ENCODE measurements at places on chromosomes 16 and 17.

GRCh38 chr17:68963958-68964357 is 8.8 kb upstream of the ABCA8 start:
- no peak for DNase-seq

DNA sequence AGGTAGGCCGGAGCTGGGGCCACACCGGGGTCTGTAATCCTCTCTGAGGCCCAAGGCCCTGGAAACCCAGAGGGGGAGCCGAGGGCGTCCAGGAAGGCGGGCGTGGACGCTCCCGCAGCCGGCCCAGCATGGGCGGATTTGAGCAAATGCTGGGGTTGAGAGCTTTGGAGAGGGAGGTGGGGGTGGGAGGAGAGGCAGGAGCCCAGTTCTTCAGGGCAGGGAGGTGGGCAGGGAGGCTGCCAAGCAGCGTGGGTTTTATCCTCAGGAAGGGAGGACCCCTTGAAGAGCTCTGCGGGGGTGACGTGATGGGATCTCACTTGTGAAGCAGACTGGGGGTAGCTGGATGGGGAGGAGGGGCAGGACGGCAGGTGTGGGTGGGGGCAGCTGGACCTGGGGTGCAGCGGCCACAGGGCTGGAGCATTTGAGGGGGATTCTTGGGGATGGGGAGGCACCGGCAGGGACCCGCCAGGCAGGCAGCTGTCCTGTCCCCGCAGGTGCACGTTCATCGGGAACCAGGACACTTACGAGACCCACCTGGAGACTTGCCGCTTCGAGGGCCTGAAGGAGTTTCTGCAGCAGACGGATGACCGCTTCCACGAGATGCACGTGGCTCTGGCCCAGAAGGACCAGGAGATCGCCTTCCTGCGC is 17.2 kb downstream of the TRAF7 start:
- DNase-seq = no peak

DNA sequence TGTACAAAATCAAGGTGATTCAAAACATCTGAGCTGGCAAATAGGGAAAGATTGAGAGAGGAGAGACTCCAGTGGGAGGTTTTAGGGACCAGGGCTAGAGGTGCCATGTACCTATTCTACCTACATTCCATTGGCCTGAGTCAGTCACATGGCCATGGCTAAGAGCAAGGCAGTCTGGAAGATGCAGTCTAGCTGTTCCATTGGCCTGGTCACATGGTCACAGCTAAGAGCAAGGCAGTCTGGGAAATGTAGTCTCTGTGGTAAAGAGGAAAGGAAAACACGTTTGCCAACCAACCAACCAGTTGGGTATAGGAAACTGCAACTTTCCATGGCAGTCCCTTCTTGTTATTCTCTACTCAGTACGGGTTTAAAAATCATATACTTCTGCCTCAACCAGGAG is 369.1 kb downstream of the XYLT1 start:
- DNase-seq = no peak

- DNase-seq = peak; percentile 53
Observed at GRCh38 chr16:89357055-89357816, 133.1 kb downstream of the ANKRD11 start.

DNA sequence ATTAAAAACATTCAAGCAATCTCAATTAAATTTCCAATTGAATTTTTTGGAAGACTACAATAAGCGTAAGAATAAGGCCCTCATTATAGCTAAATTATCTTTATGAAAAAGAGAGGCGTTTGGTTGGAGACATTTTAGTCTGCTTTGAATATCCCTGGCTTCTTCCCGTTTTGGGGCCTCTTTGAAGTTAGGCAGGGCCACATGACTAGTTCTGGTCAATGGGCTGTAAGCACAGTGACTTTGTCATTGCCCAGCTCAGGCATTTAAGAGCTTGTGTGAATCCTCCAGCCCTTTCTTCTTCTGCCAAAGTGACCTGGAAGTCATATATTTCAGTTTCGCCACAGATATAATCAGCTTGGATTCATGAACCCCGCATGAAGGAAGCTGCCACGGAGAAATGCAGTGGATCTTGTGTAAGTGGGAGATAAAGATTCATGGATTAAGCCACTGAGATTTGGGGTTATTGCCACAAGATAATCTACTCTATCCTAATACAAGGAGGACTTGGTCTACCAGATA is 21.7 kb upstream of the UBTF start:
- no peak for DNase-seq

DNA sequence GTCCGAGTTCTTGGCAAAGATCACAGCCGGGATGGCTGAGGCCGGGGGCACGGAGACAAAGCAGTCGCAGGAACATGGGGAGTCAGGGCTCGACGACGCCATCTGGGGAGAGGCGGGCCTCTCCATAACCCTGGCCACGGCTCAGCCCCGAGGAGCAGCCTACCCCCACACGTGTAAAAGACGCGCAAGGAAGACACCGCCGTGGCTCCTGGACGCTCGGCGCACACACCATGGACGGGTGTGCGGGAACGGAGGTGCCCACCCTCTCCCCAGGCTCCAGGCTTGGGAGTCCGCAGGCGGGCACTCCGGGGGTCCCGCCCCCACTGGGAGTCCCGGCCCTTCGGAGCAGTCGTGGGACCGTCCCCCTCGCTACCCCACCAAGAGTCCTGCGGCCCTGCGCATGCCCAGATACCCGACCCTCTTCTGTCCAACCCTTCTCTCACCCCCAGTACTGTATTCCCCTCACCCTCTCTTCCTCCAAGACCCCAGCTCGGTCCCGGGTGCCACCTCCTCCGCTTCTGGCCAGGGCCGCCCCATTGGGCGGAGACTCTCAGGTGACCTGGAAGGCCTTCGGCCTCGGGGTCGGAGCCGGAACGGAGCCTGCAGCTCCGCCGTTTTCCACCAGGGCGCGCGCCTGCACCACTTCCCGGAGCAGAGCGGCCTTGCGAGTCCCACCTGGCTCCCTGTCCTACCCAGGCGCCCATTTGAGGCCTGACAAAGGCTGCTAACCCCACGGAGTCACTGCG is at the start of gene SCRN2:
SCRN2 (minus strand) TSS at position 532 of the 746 bp plus-strand sequence; CDS start at position 102, 430 bp downstream.
- DNase-seq = peak; percentile 89

- DNase-seq = no peak
Observed at GRCh38 chr17:57553991-57554825, 190.9 kb downstream of the CCDC182 start.

DNA sequence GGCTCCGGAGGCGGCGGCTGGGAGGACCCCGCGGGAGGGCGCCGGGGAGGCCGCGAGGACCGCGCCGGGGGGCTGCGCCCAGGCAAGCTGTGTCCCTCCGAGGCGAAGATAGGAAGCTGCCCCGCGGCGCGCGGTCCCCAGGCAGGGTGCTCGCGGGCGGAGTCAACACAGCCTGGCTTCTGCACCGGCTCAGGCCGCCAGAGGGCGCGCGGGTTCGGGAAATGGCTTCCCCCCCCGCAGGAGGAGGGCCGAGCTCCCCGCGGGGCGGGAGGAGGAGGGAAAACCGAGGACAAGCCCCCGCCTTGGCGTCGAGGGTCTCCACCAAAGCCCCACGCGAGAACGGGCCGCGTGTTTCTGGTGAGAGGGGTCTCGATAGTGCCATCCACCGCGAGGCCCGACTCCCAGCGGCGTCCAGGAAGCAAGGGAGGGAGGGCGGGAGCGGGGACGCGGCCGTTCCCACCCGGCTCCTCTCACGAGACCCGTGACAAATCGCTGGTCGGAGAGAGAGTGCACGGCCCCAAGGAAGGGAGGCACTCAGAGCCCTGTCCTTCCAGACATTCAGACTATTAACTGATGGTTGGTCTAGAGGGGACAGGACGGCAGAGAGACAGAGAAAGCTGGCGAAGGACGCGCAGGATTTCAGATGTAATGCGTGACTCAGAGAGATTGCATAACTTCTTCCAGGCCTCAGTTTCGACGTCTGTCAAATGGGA is 64.4 kb upstream of the DNAJA2 start:
- peak; percentile 86 for DNase-seq

GRCh38 chr17:28227316-28228108 is 91.5 kb upstream of the TMEM97 start:
- peak; percentile 20 for DNase-seq

DNA sequence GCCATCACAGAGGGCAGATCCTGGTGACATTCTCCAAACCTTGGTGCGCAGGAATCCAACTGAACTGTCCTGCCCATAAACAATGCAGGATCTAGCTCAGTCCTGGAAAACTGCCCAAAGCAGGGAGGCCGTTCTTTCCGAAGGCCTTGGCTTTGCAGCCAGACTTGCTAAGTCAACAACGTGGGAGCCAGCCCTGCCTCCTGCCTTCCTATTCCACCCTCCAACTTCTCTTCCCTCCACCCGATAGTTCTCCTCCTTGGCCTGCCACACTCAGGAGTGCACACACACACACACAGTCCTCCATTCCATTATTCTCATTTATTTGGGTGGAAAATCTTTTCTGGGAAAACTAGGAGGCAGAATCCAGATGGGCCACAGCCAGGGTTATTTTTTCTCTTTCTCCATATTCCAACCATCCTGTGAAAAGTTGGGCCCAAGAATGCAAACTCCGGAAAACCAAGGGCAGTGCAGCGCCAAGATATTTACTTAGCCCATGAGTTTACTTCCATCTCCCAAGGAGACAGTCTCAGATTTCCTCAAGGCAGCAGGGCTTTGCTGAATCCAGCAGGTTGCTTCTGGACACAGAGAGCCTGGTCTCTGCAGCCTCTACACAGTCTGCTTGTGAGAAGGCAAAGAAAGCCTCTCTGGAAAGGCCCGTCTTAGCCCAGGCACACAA is 15.8 kb downstream of the COPRS start:
- no peak for DNase-seq

DNA sequence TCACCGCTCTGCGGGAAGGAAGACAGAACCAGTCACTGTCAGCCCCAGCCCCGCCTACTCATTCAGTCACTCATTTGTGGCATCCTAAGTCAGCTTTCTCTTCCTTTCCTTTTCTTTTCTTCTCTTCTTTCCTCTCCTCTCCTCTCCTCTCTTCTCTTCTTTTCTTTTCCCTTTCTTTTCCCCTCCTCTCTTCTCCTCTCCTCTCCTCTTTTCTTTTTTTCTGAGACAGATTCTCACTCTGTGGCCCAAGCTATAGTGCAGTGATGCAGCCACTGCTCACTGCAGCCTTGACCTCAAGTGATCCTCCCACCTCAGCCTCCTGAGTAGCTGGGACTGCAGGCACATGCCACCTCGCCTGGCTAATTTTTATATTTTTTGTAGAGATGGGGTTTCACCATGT is 10.6 kb upstream of the KLHL36 start:
- DNase-seq = no peak

DNA sequence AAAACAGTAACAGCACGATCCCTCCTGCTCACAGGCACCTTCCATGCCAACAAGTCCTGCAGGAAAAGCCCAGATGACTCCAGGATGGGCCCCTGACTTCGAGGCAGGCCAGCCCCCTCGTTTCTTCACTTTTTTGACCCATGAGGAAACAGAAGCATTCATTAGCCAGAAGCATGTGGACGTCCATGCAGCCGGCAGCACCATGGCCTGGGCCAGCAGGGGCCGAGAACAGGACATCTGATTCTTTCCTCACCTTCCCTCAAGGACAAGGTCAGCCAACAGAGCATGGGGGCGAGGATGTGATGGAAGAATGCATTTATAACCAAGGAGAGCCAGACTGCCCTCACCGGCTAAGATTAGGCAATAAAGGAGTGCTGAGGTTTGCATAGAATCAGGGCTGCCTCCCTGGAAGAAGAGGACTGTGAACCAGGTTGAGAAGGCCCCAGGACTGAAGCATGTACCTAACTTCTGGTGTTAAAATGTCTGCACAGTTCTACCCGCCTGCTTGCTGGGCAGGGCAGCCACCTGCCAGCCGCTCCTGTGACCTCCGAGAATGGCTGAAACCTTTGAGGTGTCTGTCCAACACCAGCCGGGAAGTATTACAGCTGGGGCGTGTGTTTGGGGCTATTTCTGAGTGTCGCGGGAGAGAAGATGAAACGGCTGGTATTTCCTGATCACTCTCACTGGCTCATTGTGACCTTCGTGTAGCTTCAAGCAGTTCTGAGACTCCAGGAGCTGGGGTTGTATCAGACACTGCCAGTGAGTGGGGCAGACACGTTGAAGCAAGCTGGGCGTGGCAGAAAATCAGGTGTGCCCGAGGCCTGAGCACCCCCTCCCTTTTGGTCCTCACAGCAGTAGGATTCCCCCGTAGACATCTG is 94.0 kb upstream of the TNRC6C start:
- DNase-seq = no peak

DNA sequence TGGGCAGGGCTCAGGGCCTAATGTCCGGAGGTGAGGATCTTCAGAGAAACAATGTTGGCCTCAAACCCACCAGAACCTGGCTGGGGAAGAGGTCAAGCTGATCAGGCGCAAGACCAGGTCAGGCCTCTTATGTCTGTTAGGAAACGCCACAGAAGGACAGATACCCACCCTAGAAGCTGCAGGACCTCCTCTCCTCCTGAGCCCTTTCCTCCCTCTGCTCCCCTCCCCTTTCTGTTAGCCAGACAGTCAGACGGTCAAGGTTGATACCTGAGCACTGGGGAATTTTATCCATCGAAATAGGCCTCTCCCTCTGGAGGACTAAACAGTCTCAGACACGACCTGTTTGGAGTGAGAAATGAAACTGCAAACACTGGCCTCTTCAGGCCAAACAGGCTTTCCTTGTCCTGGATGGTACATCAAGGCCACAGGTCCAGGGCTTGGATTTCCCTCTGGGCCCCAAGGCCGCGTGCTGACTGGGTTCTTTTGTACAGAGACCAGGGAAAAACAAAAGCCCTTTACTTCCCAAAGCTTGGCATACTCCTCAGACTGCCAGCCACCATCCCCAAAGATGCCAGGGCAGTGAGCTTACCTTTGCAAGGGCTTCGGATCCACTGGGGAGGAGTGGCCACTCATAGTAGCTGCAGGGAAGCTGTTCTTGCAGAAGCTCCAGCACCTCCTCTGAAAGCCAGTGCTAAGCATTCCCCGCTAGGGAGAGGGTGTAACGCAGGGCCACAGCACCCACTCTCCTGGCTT is 135.8 kb downstream of the CCDC182 start:
- DNase-seq = no peak

DNA sequence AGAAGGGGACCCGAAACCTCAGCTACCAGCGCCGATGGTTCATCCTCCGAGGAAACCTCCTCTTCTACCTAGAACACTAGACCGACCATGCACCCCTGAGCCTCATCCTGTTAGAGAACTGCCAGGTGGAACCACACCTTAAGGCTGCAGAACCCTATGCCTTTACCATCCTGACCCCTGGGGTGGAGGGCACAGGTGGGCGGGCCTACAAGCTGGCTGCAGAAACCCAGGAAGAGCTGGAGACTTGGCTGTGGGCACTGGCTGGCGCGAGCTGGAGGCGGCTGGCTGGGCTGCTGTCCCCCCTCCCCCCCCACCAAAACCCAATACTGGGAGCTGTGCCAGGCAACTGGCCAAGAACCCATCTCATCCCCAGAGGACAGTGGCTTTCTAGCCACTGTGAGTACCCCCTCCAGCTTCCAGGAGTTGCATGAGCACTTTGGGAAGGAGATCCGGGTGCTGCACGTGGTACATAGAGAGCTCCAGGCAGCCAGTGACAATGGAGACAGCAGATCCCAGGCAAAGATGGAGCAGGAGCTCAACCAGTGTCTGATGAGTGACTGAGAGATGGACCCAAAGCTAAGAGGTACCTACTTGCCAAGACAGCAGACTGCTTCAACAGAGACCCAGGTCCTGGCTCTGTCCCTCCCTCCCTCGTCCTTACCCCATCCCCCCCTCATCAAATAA is 1.4 kb upstream of the CD2BP2 start:
- DNase-seq = no peak

DNA sequence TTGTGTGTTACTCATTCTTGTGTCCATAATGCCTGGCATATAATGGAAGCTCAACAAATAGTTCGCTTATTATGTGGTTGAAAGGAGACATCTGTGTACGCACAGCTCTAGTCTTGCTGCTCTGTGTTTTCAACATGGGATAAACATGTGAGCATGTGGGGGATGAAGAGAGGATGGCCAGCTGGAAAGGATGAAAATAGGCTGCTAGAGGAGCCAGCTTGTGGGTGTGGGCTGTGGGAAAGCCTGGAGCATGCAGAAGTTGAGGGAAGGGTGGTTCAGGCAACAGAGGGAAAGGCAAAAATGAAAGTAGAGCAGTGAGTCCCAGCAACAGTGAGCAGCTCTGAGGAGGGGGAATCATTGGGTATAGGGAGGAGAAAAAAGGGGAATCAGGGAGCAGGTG is 324.6 kb upstream of the CDH11 start:
- no peak for DNase-seq
